Mesendoderm (in vitro differentiated cells): ENCODE measurements at places on chromosomes 1 and 21.

- DNase-seq = no peak
Measured at GRCh38 chr1:19423130-19423529, 62.2 kb downstream of the CAPZB start.

DNA sequence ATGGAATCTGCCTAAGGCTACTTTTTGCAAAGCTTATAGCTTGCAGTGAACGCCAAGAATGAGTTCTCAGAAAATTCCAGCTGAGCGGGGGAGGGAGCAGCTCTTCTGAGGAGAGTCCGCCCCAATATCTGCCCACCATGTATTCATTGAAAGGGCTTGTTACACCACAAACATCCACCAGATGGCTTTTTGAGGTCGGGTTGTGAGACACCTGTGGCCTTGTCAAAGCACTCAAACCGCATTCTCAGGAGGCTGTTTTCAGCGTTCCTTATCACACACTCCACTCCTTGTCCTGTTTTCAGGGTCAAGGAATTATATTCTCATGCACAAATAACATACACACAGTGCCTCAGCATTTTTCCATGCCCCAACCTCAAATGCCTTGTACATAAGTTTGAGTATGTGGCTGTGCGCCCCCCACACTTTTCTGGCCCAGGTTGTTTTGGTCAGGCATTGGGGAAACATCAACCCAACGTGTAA, 3.9 kb upstream of the C4BPB start:
- peak; percentile 91 for DNase-seq

- no peak for DNase-seq
Measured at GRCh38 chr1:14884614-14885175, 268.9 kb upstream of the TMEM51 start.

GRCh38 chr1:35832276-35832905, 24.6 kb downstream of the AGO4 start:
- DNase-seq = no peak

DNA sequence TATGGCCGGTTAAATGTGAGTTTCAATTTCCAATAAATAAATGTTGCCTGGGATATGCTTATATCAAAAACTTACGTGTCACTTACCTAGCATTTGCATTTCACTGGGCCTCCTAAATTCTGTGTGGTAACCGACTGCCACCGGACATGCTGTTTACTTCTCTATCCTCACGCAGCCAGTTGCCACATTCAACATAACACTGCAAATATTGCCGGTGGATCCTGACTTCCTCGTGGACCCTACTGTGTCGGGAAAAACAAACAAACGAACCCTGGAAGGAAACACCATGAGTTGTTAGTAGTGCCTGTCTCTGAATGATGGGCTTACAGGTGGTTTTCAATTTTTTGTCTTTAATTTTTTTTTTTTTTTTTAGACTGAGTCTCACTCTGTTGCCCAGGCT, 54.1 kb downstream of the RIPK4 start:
- no peak for DNase-seq

DNA sequence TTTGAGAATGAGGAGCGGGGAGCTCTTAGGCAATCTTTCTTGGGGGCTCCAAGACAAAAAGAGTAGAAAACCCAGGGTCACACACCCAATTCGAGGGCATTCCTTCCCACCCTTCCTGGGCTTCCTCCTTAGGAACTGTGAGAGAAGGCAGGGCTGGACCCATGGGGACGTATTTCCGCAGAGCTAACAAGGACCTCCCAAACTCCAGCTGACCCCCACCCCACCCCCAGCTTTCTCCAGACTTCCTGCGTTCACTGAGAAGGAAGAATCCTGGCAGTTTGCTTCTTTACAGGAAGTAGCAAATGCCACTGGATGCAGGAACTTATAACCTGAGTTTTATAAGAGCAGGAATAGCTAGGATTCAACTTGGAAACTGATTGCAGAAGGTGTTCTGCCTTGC, 2.7 kb upstream of the LHX9 start:
- DNase-seq = no peak

GRCh38 chr1:100433563-100433962, 81.3 kb downstream of the CDC14A start:
- DNase-seq = no peak

DNA sequence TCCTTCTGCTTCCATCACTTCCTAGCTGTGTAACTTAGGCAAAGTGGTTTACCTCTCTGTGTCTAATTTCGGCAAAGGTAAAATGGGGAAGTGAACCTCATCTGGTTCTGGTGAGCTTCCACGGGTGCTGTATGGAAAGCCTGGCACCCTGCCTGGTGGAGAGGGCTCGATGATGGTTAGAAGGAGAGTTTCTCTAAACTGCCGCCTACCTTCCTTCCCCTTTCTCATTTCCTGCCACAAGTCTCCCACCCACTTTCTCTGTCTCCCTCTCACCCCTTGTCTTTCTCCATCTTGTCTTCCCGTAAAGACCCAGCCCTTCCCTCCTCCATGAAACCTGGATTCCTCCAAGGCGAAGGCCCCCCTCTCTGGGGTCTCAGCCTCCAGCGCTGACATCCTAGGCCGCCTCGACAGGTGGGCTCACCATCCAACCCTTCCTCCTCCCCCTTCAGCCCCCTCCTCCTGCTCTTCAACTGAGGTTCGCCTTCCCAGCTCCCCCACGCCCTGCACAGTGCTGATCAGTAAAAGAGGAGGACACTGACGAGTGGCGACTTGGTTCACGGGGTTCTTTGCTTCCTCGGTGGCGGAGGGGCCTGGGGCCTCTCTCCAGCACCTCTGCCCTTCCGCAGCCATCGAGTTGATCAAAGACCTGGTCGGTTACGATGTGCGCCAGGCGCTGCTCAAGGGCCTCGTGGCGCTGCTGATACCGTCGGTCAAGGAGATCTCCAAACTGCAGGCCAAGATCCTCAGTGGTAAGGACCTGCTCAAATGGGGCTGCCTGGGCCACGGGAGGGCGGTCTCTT, 7.3 kb downstream of the RNU5D-1 start:
- no peak for DNase-seq

DNA sequence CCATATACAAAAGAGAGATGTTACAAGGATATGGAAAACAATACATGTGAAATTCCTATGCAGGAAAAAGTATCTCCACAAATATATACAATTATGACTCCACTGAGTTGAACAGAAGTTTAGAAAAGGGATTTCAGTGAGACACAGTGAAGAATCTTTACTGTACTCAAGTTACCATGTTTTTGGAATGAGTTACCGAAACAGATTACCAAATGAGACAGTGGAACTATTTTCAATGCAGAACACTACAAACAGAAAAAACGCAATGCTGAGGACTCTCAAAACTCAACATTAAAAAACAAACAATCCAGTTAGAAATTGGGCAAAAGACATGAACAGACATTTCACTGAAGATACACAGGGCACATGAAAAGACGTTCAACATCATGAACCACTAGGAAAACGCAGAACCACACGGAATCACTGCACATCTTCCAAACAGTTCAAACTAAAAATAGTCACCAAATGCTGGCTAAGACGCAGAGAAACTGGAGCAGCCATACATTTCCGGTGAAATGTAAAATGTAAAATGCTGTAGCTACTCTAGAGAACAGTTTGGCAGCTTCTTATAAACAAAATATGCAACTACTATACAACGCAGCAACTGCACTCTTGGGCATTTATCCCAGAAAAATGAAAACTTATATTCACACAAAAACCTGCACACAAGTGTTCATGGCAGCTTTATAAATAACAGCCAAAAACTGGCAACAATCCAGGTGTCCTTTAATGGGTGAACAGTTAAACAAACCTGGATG, 118.7 kb downstream of the UBR4 start:
- DNase-seq = no peak
